ENCODE measurements at places on chromosomes 7 and 10. TPM values are rescaled to one million over a fixed set of nuclear protein-coding genes. Genes with fewer than 3 reads are reported as not detected.

The BTBD16 gene
- total RNA-seq, result not detected

The CHST15 gene
- 34.0 TPM for total RNA-seq

The LIPF gene
- total RNA-seq, result not detected

- H3K27me3 ChIP-seq, result no peaks in the 10 kb centered on the region
- H3K4me3 ChIP-seq, result no peak overlapping the region
- H3K27ac ChIP-seq, result no peak overlapping the region
- H3K4me1 ChIP-seq, result no peaks in the 10 kb centered on the region
- no peaks in the 10 kb centered on the region for H3K36me3 ChIP-seq
- no peak for DNase-seq
Observed at GRCh38 chr10:42989481-42989921, 87.4 kb upstream of the RET start.

GRCh38 chr10:27482984-27483956 lies 20.8 kb upstream of the RAB18 start:
- no peak overlapping the region for H3K4me3 ChIP-seq
- no peaks in the 10 kb centered on the region for H3K4me1 ChIP-seq
- H3K36me3 ChIP-seq, result no peaks in the 10 kb centered on the region
- DNase-seq, result no peak
- H3K27ac ChIP-seq, result no peak overlapping the region
- H3K27me3 ChIP-seq, result no peaks in the 10 kb centered on the region
